Tibial nerve (tissue), 4 donors: ENCODE measurements at places on chromosomes 16 and 17. TPM values are rescaled to one million over a fixed set of nuclear protein-coding genes. Genes with fewer than 3 reads are reported as not detected.

YWHAE gene
- total RNA-seq = 639 TPM

CHST5 gene
- total RNA-seq = not detected

RGS11 gene
- total RNA-seq = 20.8 TPM

SLC5A11 gene
- not detected for total RNA-seq

DNA sequence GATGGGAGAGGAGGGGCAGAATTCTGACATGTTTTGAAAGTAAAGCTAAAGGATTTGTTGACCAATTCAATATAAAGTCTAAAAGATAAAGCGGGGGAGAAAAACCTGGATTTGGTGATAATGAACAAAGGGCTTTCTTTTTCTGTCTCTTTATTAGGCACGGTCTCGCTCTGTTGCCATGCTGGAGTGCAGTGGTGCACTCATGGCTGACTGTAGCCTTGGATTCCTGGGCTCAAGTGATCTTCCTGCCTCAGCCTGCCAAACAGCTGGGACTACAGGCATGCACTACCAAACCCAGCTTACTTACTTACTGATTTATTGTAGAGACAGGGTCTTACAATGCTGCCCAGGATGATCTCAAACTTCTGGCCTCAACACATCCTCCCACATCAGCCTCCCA, 7.5 kb downstream of the CDR2 start:
- H3K4me1 ChIP-seq = no peaks in the 10 kb centered on the region
- H3K27me3 ChIP-seq = no peaks in the 10 kb centered on the region
- peaks cover 17% of the 10 kb centered on the region for H3K36me3 ChIP-seq
- no peak overlapping the region for H3K27ac ChIP-seq

DNA sequence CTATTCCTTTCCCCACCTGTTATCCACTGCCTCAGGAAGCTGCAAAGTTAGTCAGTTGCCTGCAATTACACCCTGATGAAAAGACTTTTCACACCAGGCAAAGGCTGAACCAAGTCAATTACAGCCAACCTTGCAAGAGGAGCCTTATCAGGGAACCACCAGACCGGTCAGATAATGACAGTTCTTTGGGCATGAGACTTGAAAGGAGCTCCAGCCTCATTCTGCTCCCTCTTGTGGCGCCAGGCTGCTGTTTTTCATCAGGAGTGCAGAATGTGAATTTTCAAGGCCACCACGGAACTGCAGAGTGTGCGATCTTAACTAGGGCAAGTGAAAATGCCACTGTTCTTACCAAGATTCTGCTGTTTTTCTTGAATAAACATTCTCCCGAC, 22.5 kb downstream of the DNAI2 start:
- peak; percentile 43 for DNase-seq
- no peaks in the 10 kb centered on the region for H3K36me3 ChIP-seq
- H3K4me3 ChIP-seq = no peak overlapping the region
- H3K4me1 ChIP-seq = no peaks in the 10 kb centered on the region

GRCh38 chr16:1048442-1049112, 24.0 kb upstream of the SSTR5 start:
- DNase-seq = peak; percentile 33
- no peaks in the 10 kb centered on the region for H3K36me3 ChIP-seq
- H3K4me3 ChIP-seq = no peak overlapping the region
- H3K4me1 ChIP-seq = peaks cover 57% of the 10 kb centered on the region
- H3K27me3 ChIP-seq = no peaks in the 10 kb centered on the region
- H3K27ac ChIP-seq = no peak overlapping the region

- DNase-seq = no peak
- no peak overlapping the region for H3K4me3 ChIP-seq
- H3K27ac ChIP-seq = no peak overlapping the region
- H3K4me1 ChIP-seq = no peaks in the 10 kb centered on the region
Observed at GRCh38 chr16:74123195-74123594, 173.4 kb upstream of the PSMD7 start.

DNA sequence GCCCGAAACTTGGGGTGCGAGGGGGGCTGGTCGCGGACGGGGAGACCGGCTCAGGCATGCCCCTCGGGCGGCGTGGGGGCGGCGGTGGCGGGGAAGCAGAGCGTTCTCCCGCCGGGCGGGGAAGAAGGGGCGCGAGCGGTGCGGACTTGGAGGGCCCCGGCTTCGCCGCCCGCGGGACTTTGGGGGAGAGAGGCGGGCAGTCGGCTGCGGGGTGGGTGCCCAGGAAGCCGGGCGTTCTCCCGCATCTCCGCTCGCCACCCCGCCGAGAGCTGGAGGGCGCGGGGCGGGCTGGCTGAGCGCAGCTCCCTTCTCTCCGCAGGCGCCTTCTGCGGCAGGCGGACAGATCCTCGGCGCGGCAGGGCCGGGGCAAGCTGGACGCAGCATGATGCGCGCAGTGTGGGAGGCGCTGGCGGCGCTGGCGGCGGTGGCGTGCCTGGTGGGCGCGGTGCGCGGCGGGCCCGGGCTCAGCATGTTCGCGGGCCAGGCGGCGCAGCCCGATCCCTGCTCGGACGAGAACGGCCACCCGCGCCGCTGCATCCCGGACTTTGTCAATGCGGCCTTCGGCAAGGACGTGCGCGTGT, 772 bp downstream of the NTN1 start:
- H3K4me1 ChIP-seq = peaks cover 30% of the 10 kb centered on the region
- peak overlapping the region; percentile 57 for H3K4me3 ChIP-seq
- H3K27me3 ChIP-seq = peaks cover 43% of the 10 kb centered on the region
- peak overlapping the region; percentile 72 for H3K27ac ChIP-seq
- H3K36me3 ChIP-seq = no peaks in the 10 kb centered on the region
- no peak for DNase-seq

GRCh38 chr17:41972571-41973407, 6.2 kb downstream of the CNP start:
- H3K36me3 ChIP-seq = peaks cover 25% of the 10 kb centered on the region
- H3K27ac ChIP-seq = peak overlapping the region; percentile 63
- H3K27me3 ChIP-seq = no peaks in the 10 kb centered on the region
- DNase-seq = no peak
- H3K4me3 ChIP-seq = no peak overlapping the region

DNA sequence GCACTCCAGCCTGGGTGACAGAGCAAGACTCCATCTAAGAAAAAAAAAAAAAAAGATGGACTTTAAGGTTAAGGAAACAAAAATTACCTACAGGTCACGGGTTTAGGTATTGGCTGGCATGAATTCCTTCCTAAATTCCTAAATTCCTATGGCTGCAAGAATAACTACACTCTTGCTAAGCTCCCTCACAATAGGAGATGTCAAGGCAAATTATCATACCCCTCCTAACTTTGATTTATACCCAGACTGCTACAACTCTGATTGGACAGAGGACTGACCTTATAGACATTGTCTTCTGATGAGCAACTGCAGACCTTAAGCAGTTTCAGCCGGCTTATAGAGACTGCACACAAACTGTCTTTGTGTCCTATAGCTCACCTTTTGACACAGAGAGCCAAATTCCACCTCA, 25.1 kb upstream of the TMC7 start:
- no peaks in the 10 kb centered on the region for H3K4me1 ChIP-seq
- no peak overlapping the region for H3K4me3 ChIP-seq
- H3K27me3 ChIP-seq = no peaks in the 10 kb centered on the region
- no peak for DNase-seq
- no peaks in the 10 kb centered on the region for H3K36me3 ChIP-seq

DNA sequence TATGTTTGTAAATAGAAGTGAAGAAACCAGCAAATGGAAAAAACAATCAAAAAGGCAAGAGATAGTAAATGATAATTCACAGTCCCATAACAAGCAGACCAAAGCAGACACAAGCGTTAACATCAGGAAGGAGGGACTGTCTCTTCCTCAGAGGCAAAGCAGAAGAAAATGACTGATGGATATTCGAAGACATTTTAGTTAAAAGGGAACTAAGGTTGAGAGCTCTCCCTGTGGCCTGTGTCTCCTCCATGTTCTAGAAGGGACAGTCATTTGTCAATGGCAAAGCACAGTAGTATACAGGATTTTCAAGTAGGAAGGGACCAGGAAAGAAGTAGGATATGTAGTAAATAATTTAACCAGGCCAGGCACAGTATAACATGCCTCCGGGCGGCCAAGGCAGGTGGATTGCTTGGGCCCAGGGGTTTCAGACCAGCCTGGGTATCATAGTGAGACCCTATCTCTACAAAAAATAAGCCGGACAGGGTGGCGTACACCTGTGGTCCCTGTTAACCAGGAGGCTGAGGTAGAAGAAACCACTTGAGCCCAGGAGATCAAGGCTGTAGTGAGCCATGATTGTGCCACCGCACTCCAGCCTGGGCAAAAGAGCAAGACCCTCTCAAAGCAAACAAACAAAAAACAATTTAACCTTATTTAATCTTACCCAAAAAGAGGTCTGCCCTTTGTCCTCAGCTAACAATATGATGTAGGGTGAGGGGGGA, 3.7 kb downstream of the ZDHHC7 start:
- no peaks in the 10 kb centered on the region for H3K27me3 ChIP-seq
- no peaks in the 10 kb centered on the region for H3K36me3 ChIP-seq
- no peak overlapping the region for H3K4me3 ChIP-seq
